ENCODE measurements at places on chromosomes 7 and 10.

DNA sequence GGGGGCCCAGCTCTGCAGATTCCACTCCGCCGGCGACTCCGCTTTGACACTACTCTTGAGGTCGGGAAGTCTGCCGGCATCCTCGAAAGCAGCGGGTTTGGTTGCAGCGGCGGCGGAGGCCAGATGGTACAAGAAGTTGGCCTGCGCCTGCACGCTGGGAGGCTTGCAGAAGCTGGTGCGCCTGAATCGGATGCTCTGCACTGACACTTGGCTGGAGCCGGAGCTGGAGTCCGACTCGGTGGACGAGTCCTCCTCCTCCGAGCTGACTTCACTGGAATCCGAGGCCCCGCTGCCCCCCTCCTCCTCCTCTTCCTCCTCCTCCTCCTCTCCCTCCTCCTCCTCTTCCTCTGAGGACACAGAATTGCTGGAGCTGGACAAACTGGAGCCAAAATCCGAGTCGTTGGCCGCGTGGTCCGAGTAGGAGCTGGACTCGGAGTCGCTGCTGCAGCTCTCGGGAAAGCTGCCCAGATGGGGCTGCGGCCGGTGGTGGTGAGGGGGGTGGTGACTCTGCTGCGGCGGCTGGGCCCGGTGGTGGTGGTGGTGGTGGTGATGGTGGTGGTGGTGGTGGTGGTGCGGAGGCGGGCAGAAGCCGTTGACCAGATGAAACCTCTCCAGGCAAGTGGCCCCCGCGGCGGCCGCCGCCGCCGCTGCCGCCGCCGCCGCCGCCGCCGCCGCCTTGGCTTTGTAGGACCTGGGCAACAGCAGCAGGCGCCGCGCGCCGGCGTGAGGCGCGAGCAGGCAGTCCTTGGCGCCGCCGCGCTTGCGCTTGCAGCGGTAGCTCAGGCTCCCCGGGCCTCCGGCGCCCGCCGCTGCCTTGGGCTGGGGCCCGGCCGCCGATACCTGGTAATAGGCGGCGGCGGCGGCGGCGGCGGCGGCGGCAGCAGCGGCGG lies 9.0 kb downstream of the SKIDA1 start:
- no peak for DNase-seq

DNA sequence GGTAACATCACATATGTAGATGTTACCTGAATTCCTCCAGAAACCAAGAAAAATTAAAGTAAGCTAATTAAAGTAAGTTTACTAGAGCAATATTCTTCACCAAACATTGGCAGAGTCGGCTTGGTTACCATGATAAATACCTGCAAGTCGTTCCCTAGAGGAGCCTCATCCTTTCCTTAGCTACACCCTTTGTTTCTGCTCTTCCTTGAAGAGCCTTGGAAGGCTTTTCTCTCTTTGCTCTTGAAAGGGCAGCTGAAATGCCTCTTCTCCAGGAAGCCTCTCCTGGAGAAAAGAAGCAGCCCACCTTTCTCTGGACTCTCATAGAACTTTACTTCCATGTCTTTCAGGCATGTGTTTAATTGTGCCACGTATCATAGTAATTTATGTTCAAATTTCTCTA lies 34.9 kb upstream of the CALD1 start:
- no peak for DNase-seq

- DNase-seq = no peak
Observed at GRCh38 chr10:71729161-71729636, 9.6 kb upstream of the C10orf105 start.

- DNase-seq = no peak
Observed at GRCh38 chr10:43866712-43867111, 218.0 kb upstream of the ZNF32 start.

DNA sequence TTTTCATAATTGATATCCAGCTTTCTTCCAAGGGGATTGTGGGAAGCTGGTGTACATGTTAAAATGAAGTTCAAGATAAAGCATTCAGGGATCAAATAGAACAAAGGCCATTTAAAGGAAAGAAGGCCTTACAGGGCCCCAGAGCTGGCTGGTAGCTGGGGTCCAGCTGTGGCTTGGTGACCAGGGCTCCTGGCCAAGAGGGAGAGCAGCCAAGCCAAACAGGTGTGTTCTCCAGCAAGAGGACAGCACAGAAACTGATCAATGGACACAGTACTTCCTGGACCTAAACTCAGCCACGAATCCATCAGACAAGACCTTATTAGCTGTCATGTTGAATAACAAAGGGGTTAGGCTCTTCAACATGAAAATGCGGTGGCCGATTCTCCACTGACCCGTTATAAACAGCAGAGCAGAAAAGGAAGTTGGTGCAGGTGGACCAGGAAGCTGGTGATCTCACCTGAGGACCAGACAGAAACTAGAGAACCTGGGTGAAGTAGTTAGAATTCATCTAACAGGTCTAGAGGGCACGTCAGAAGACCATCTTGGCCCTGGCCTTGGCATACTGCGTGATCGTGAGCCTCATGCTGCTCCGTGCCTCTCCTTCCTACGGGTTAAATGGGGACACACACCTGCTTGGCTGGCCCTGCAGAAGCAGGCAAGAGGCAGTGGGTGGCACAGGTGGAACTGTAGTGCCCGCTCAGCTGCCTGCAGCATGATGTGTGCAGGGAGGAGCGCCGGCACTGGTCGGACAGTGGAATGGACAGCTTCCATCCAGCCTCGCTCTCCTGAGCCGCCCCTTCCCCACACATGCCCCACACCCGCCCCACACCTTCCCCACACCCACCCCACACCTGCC lies 53.8 kb downstream of the PARP12 start:
- no peak for DNase-seq

Data from stimulated activated CD4-positive, alpha-beta T cell treated with anti-CD3 and anti-CD28 coated beads, Interleukin-2, amount 100 ng/mL, for 4 hours (primary cell).